ENCODE measurements at places on chromosomes 16 and 17.

DNA sequence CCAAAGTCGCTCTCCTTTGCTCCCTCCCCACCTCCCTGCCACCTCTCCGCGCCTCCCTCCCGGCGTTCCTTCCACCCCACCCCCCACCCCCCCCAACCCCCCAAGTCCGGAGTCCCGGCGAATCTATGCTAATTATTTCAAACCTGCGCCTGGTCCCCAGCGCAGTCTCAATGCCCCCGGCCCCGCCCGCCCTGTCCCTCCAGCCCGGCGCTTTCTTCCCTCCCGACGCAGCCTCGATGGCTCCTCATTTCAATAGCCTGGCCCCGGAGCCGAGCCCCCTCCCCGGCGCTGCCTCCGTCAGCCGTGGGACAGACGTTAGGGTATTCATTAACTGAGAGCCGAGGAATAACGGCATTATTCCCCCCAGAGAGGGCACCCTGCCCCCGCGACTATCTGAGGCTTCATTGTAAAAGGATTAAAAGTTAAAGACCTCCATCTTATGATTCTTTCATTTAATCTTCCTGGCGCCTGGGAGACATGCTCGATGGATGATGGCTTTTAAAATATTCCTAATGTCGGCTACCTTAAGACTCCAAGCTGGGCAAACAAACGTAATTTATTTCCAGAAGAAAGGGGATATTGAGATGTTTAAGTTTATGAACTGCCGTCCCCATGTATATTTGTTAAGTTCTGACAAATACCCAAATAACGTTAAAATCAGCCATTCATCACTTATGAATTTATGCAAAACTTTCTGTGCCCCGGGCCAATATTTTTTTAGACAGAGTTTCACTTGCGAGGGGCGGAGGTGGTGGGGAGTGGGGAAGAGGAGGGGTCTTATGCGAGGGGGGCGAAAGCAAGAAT is 3.4 kb downstream of the NOG start:
- DNase-seq = no peak

- DNase-seq = no peak
Measured at GRCh38 chr16:56600398-56600999, 7.9 kb upstream of the MT2A start.

DNA sequence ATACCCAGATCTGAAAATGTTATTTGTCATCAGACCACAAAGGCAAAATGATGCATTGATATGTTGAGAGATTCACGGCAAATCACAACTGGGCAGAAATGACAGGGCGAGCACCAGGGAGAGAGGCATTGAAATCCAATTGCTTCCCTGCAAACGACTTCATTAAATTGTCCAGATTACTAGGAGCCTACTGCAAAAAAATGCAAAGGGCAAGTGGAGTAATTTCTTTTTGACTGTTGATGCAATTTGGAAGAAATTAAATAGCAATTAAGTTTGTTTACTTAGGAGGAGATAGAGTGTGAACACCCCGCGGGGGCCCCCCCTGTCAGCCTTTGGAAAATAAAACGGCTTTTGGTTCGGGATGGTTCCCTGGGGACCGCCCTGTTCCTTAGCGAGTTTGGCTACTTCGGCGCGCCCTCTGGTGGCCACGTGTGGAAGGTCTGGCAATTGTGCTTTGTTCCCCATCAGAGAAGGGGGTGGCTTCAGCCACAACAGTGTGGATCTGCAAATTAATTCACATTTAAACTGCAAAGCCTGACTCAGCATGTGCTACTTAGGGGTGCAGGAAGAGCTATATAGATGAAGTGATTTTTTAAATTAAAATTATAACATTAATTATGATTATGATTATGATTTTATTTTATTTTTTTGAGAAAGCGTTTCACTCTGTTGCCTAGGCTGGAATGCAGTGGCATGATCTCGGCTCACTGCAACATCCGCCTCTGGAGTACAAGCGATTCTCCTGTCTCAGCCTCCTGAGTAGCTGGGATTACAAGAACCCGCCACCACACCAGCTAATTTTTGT is 14.5 kb upstream of the TMC7 start:
- peak; percentile 93 for DNase-seq

DNA sequence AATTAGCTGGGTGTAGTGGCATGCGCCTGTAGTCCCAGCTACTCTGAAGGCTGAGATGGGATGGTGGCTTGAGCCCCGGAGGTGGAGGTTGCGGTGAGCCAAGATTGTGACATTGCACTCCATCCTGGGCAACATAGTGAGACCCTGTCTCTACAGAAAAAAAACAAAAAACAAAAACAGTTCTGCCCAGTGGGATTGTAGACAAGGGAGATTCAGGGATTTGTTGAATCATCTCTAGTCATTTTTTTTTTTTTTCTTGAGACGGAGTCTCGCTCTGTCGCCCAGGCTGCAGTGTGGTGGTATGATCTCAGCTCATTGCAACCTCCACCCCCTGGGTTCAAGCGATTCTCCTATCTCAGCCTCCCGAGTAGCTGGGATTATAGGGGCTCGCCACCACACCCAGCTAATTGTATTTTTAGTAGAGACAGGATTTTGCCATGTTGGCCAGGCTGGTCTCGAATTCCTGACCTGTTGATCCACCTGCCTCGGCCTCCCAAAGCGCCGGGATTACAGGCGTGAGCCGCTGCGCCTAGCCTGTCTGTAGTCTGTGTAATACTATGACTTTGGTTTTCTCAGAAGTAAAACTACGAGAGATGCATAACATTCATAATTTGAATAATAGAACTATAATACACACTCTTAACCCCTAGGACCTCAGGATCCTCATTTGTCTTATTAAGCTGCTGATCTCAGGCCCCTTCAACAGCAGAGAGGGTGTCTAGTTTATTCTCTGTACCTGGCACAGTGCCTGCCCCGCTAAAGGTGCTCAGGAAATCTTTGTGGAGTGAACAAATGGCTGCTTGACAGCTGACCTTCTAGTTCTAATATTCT is 1.4 kb downstream of the TEN1 start:
- DNase-seq = no peak

DNA sequence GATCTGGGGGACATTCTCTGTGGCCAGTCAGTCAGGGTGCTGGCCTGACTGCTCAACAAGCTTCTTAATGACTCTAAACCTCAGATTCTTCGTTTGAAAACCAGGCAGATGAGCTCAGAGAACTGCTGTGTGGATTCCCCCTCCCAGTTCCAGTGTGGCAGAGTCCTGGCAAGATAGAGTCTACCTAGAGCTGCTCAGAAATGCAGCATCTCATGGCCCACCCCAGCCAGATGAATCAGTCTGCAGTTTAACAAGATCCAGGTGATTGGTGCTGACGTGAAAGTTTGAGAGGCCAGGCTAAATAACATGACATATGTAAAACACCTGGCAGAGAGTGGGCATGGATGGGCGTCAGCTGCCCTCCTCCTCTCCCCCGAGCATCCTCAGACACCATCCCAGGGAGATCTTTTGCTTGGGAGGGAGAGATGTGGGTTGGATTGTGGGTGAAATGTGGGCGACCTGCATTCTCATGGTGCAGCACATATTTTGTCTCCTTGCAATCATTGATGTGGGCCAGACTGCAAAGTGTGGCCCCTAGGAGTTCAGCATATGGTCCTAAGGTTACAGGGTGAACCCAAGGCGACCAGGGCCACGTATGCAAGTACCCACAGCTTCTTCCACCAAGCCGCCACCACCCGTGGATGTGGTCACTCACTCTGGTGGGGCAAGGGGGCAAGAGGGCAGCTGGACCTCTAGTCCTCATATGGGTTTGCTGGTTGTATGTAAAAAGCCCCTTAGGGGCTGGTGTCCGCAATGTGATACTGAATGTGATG is 19.5 kb downstream of the SOCS3 start:
- DNase-seq = no peak

DNA sequence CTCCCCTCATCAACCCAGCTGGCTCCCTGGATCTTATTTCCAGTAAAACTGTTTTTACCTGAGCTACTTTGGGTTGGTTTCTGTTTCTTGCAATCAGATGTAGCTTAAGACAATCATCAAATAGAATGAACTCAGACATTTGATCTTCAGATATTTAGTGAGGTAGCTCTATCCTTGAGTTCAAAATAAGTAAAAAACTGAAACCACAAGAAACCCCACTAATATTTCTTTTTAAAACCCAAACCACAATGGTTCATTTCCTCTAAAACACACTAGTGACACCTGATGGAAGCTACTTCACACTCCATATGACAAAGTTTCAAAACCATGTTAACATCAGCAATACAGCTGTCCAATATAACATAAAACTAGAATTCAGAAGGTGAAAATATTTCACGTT is 37.8 kb downstream of the CACNG1 start:
- DNase-seq = no peak

DNA sequence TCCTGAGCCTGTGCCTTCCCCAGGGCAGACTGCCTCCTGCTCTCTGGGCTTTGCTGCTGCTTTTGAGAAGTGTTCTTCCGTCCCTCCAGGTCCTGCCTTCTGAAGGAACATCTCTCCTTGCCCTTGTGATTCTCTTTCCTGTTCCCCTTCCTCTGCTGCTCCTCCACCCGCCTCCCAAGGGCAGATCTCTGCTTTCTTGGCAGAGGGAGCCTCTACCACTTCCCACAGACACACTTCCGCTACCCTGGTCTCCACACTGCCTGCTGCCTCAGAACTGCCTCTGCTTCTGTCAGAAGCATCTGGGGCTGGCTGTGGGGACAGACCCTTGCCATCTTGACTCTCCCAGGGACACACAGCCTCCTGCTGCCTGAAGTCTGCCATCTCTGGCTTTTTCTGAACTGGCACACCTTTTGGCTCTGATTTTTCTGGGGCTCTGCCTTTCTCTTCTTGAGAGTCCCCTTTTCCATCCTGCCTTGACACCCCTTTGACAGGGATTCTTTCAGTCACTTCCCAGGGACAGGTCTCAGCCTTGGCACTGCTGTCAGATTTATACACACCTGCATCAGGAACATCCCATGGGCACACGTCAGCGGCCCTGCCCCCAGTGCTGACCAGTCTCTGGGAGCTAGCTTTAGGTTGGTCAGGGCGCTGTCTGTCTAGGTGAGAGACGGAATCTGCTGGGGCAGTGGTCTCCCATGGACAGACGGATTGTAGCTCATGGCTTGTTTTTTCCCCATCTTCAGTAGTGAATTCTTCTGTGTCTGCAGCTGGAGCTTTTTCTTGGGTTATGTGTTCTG is 16.6 kb downstream of the GPR179 start:
- DNase-seq = no peak

DNA sequence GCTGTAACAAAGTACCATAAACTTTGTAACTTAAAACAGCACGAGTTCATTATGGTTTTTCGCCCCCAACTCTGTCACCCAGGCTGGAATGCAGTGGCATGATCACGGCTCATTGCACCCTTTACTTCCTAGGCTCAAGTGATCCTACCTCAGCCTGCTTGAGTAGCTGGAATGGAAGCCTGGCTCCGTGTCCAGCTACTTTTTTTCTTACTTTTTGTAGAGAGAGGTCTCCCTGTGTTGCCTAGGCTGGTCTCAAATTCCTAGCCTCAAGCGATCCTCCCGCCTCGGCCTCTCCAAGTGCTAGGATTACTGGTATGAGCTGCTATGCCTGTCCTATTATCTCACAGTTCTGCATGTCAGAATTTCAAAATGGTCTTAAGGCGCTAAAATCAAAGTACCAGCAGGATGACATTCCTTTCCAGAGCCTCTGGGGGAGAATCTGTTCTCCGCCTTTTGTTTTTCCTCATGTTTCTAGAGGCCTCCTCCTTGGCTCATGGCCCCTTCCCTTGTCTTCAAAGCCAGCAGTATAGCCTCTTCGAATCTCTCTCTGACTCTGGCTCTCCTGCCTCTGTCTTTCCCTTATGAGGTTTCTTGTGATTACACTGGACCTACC is 10.1 kb upstream of the PRM1 start:
- DNase-seq = no peak

DNA sequence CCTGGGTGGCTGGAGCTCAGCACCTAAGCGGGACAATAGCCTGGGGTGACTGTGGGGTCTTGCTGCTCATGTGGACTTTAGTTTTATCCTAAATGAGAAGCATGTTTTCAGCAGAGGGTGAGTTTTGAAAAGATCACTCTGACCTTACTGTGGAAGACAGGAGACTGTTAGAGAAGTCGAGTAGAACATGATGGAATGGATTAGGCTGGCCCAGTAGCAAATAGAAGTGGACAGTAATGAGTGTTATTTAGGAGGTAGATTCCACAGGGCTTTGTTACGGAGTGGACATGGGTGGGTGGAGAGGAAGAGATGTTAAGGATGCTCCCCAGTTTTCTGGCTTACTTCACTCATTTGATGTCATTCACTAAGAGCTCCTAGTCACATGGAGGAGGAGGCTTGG is 73.3 kb upstream of the TBX2 start:
- DNase-seq = no peak

GRCh38 chr16:87074641-87075318 is 242.4 kb downstream of the C16orf95 start:
- DNase-seq = no peak

DNA sequence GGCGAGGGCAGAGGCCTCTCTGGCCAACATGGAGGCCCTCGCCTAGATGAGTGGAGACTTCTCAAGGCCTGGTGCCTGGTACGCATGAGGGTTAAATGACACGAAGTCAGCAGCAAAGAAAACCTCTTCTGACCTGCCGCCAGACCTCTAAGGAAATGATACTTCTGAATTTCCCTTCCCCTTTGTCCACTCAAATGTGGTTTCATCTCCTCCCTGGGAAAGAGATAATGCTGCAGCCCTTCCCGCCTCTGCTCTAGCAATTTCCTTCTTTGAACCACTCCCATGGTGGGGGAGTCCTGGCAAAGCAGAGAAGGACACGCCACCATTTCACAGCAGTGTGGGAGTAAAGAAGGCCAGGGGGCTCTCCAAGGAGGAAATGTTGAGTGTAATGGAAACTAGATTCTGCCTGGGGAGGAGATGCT is 65.7 kb upstream of the BCAR1 start:
- DNase-seq = no peak

DNA sequence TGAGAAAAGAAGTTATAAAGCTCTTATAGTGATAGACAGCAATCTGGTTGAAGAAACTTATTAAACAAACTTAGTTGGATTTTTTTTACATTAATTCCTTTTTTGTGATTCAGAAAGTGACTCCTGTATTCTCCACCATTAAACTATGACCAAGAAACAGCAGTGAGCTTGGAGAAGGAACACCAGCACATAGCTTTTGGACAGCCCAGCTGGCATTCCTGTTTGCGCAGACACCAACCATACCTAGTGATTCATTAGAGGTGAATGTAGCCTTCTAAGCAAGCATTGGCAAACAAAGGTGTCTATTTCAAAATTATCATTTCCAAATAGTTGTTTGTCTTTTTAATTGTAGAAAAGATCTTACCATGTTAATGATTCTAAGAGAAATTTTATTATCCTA is 94.4 kb downstream of the STXBP4 start:
- no peak for DNase-seq

DNA sequence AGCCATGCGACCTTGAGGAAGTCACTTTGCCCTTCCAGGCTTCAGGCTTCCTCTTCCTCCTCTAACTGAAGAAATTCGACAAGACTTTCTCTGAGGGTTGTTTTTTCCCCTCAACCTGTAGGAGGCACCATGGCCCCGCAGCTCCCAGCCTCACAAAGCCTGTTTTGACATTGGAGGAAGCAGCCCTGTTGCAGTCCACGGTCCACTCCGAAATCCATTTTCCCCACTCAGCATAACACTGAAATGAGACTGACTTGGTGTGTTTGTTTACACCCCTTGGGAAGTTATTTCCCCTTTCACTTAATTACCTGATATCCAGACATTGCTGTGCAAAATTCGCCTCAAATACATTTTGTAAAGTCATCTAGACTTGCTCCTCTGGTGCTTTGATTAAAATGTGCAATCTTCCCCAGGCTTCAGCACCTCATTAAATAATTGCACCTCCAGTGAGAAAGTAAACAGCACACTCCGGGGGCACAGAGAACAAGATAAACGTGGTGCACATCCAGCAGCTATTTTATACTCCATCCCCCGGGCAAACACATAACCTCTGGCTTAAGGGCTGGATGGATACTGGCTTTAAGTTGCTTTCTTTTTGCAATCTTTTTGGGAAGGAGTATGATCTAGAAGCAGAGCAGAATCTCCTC is 41.4 kb upstream of the PIRT start:
- DNase-seq = no peak

- DNase-seq = no peak
Measured at GRCh38 chr16:1580956-1581355, 30.9 kb downstream of the IFT140 start.

Measured in Right ventricle myocardium superior (tissue), 1 donor.